ENCODE measurements at places on chromosomes 2 and 18.

DNA sequence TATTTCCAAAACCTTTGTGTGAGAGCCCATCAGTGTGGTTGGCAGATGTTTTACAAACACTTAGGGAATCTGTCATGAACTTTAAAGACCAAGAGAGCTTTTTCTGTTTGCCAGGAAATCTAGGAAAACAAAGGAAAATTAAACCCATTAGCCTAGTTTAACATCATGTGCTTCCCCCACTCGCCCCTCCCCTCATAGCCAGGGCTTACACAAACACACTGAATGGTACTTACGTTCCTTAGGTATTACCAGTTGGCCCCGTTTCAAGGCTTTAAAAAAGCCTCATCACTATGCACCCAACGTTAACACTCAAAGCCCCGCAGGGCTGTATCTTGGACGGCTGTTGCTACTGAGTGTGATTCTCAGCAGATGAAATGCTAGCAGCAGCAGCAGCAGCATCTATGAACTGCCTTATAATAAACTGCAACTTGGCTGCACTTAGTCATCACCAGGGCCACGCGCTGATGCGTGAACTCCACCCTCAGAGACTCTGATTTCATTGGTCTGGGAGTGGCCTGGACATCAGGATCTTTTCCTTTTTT is 20.1 kb upstream of the TTC39C start:
- no peak for DNase-seq

DNA sequence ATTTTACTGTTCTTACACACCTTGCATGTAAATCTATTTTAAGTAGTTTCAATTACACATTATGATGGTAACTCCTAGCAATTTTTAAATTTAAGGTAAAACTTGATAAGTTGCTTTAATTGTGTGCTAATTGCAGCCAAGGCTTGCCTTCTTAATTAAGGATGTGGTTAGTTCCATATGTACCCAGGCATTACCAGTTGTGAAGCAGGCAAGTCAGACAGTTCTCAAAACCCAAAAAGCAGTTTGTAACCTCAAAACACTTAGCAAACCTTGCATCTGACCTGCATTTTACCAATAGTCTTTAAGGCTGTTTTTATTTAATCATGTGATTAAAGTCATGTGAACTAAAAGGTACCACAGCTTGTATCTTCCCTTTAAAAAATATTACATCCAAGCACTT is 1159.4 kb downstream of the DSC3 start:
- DNase-seq, result no peak

DNA sequence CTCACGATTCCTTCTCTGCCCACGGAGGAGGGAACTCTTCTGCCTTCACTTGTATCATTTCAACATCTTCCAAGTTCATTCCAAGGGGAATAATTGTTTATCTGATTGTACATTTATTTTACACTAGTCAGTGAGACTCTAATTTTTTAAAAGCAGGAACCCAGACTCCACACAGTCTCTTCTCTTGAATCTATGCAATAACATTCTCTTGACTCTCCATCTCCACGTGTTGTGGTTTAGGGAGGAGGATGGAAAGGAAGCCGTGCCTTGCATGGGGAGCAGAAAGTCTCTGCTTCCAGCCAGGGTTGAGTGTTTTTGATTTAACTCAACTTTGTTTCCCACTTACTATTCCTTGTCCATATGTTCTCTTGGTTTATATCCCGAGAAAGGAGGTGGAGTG is 131.1 kb upstream of the RIOK3 start:
- no peak for DNase-seq

DNA sequence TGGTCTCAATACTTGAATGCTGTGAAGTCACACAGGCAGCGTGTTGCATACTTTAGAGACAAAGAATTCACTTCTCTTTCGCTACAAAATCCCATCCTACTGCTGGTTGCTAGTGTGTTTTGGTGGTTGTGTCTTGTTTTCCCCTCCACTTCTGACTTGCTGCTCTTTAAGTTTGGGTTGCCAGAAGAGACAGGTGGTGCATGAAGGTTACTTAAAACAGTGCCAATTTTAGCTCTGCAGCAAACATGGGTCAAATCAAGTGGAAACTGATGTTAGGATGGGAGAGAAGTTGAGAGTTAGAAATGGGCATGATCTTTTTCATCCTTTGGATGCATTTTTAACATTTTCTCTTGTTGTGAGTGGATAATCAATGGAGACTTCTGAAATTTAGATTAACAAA is 136.2 kb upstream of the KCNH7 start:
- no peak for DNase-seq

- no peak for DNase-seq
Observed at GRCh38 chr2:74441690-74442482, at the start of gene RTKN. TSS of gene RTKN (minus strand) at chr2:74441937. CDS start at chr2:74441816, 121 bp downstream.

DNA sequence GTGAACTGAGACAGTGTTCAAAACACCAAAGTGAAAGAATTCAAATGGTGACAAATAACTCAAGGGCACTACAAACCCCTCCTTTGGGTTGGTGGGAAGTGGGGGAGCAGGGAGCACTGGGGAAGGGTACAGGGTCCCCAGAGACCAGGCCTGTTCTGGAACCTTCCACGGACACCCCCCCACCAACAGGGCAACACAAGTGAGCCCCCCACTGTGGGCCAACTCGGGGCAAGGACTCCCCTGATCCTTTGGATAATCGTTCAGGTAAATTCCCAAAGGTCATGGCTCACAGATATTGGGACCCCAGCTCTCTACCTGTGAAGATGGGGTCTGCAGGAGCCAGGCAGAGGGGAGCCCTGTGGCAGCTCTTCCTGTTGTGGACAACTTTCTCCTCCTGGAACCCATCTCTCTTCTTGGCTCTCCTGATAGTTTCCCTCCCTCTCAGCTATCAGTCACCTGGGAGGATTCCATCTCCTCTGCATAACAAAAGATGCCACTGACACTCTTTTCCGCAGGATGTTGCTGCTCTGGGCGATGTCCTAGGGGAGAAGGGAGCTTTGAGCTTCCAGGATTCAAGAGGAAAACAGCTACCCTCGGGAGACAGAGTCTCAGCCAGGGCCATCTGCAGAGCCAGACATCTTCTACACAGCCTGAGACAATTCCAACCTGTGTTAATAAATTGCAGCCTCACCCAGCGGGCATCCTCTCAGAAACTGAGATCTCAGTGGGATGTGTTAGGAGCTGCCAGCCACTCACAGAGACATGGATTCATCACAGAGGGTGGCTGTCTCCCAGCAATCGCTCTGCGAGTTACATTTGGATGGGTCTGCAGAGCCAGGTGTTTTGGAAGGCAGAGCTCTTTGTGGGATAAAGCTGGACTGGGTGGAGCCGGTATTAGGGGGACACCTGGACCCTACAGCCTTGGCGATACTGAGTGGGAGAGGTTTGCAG is 35.4 kb downstream of the MBP start:
- no peak for DNase-seq

DNA sequence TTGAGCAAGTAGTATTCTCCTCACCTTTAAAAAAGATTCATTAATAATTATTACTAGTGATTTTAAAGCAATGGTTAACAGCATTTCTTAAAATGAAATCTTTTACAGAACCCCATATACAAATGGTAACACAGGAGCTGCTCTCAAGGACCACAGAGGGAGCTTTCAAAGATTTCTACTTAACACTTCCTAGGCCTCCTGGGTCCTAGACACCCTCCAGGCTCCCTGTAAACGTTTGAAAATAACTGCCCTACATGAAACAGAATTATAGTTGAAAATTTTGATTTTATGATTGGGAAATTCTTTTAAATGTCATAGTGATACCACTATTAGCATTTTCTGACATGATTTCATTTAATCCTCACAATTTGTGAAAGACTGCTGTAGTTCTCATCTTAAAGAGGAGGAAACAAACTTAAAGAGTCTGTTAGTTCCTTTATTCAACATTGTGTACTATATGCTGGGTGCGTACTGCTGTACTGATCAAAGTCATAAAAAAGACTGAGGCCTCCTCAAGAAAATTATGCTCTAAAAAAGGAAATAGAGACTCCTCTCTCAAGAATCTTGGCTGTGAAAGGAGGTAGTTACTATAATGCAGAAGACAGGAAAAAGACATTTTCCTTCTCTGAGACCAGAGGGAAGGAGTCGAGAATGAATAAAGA is 10.6 kb downstream of the CUL3 start:
- DNase-seq, result no peak

DNA sequence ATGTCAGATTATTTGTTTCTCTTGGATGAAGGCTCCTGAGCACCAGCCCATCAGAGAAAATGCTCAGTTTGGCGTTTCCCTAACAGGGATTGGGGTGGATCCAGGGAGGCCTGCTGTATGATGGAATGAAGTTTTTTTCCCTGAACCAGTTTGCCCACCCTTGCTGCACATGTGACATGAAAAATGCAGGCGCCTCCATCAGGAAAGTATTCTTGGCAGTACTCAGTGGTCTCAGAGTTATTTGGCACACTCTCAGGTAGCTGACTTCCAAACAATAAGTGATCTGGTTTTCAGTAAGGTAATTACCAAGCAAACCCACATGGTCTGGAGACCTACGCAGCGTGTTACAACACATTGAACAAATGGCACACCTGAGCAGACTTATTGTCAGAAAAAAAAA is 254.9 kb downstream of the PAX3 start:
- DNase-seq, result no peak

DNA sequence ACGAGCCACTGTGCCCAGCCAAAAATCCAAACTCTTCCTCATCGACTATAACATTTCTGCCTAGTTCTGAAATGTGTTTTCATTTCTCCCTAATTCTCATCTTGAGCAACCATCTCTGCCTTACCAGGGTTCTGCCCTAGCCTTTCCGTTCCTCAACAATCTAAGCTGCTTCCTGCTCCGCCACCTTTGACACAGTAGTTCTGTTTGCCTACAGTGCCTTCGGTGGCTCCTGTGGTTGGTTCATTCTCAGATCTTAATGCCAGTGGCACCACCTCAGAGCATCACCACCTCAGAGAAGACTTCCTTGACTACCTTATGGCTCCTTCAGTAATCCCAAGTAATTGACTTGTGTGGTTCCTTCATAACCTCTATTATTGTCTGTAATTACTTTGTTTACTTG is 3.8 kb downstream of the SOCS6 start:
- DNase-seq, result no peak

DNA sequence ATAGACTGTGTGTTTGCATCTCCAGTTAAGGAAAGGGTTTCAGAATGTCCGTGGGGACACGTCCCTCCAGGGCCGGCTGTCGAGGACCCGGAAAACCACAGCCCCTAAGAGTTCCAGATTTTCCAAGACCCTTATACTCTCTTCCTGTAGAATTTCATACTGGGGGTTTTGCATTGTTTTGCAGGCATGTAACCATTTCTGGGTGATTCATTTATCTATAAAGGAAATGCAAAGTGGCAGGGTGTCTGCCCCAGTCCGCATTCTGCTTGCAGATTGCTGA is 8.5 kb downstream of the SP9 start:
- DNase-seq, result no peak

DNA sequence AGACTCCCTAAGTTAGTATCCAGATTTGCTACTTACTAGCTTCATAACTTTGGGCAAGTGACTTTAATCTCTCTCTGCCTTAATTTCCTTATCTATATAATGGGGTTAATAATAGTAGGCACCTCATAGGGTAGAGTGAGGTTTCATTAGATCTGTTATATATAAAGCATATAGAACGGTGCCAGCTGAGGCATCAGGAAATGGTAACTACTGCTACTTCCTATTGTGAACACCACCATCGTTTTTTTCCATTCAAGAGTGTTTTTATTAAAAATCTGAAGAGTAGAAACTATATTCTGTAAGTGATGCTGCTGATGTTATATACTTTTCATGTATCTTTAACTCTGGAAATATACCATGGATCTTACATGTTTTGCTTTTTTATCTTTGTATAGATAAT is 44.3 kb downstream of the MALT1 start:
- no peak for DNase-seq

DNA sequence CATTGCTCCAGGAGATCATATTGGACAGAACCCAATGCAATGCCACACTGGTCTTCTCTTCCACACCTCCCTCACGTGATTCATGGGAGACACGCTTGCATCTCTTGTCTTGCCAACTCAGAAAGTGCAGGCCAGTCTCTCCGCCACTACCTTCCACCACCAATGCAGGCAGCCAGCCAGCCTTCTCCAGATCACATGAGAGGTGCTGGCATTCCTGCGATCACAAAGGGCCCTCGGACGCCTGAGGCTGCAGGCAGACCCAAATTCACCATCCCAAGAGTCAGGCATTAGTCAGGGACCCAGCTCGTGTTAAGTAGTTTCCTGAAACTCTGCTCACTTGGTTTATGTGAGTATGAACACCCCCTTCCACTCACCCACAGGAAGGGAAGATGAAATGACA is 437.0 kb upstream of the ETAA1 start:
- no peak for DNase-seq

GRCh38 chr2:145108361-145108778 is 588.5 kb upstream of the ZEB2 start:
- DNase-seq, result no peak

GRCh38 chr2:197215748-197216360 is 94.7 kb downstream of the ANKRD44 start:
- no peak for DNase-seq

DNA sequence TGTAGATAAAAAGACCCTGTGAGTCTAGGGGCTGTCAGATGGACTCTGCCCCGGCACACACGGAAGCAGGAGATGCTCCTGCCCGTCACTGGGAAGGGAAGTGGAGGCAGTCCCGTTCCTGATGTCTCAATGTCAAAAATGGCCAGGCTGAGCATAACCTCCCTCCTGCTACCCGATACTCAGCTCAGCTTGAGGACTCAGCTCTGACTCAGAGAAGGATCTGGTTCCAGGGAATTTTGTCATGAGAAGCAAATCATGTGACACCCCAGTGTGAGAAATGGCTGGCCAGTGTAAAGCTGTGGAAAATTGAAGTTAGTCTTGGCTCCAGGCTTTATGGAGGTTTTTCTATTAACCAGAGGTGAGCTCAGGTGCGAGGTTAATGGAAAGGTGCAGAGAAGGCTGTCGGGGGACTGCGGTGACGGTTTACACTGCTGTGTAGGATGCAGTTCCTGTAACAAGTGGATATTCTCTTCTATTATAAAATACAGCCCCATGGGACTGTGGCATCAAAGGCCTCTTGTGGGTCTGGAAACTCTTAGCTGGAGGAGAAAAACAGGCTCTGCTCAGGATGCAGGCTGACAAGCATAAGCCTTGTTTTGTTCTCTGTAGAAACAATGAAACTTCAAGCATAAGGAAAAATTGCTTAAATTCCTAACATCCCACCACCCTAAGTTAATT is 24.7 kb upstream of the AGAP1 start:
- DNase-seq, result no peak

DNA sequence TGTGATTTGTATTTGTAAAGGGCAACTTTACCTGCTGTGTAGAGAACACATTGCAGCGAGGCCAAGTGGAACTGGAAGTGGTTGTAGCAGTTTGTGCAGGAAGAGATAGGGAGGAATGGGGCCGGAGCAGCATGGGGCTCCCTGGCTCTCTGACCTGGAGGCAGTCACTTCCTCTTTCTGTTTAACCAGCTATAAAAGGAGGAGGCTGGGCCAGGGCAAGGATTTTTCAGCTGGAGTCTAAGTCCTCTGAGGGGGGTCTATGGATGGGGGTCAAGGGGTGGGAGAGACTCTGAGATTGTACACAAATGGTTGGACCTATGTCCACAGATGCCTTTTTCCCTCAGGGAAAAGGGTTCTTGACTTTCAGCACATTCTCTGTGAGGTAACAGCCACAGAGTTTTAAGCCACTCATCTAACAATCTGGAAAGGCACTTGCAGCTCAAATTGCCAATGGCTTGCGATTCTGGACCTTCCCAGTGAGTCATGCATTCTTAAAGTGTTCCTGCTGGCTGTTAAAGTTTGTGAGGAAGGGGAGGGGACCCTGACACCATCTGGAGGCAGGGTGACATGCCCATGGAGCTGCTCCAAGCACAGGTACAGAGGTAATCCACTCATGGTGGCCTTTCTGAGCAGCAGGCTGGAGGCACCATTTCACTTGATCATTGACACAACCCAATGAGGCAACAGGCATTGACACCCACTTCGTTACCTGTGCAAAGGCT is 347.0 kb downstream of the CYRIA start:
- no peak for DNase-seq

GRCh38 chr2:179513181-179513580 is 248.5 kb upstream of the SESTD1 start:
- no peak for DNase-seq
